CD4-positive, alpha-beta memory T cell (primary cell): ENCODE measurements at places on chromosomes 7 and 10.
A peak's percentile ranks its signal among the peaks of the same experiment; 100 is the strongest.

- DNase-seq = peak; percentile 41
Measured at GRCh38 chr7:100875356-100875751, 451 bp downstream of the SRRT start.

DNA sequence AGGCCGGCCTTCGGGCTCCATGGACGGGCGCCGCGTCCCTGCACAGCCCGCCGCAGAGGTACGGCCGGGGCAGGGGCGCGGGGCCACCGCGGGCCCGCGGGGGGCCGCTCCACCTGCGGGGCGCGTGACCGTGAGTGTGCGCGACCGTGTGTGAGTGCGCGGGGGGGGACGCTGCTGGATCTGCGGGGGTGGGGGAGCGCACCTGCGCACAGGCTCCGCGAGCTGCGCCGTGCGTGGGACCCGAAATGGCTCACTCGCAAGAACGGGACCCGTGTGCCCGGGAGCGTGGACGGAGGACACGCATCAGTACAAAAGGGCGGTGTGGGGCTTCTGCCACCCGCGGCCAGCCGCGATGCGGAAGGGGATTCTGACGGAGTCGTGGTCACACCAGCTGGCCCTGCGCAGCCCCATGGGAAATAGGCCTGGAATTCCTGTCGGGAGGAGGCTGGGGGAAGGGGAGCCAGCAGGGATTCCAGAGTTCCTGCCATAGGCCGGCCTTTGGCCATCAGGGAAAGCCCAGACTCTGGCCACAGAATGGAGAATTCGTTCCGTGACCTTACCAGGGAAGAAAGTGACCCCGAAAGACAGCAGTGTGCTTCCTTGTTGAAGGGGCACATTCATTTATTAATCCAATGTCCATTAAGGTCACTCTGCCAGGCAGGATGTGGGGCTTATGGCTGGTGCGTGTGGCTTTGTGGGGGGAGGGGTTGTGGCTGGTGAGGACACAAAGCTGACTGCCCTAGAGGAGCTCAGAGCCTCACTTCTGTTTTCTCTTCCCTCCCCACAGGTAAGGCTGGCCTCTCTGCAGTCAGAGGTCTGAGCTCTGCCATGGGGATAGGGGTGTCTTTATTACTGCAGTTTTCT lies 494 bp downstream of the REPIN1 start:
- DNase-seq = peak; percentile 71

- no peak for DNase-seq
Measured at GRCh38 chr10:95517536-95518454, 43.4 kb downstream of the SORBS1 start.

DNA sequence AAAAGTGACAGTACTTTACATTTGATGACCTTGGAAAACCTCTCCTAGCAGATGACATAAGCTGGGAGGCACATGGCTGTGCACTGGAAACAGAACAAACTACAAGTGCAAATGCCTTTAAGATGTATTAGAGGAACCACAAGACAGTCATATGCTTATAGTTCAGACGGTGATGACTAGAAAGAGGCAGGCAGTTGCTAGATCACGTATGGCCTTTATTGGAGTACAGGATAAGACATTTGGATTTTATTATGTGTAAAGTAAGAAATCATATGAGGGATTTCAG lies 290.0 kb downstream of the SORCS1 start:
- no peak for DNase-seq

- no peak for DNase-seq
Measured at GRCh38 chr7:139861803-139862202, 32.7 kb downstream of the TBXAS1 start.

DNA sequence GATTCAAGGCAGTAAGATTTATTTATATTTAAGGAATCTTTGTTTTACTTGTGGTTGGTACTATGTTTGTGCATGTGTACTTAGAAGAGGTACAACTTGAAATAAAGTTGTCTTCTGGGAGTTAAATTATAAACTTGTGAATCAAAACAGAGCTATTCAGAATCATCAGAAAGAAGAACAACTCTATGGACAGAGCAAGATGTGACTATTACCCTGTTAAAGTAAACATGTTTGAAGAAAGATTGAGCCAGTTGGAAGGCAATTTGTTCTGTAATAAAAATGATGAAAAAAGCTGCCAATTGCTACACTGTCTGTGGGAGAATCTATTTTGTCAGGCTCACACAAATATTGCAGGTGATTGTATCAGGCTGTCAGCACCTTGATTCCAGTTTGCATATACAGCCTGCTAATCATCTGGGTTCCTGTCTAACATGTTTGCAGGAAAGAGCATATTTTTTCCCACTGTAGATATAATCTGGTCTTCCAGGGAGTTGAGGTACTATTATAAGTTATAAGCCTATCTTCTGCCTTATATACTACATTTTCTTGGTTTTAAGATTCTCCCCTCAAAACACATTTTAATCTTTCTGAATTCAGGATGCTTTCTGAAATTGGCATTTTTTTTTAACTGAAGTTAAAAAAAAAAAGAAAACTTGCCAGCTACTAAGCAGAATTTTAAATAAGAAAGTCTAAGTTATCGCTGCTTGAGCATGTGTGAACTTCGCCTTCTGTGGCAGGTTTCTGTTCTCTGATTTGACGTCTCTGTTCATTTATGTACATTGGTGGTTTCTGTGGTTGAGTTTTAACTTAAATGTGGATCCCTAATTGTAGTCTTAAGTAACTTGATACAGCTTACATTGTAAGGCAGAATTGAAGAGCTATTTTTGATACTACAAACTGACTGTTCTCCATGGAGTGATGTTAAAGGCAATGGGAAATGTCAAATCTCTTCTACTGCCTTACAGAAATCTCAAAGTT lies 46.0 kb downstream of the ZNRF2 start:
- DNase-seq = peak; percentile 67

- no peak for DNase-seq
Measured at GRCh38 chr7:6071406-6071805, 40.2 kb downstream of the ANKRD61 start.

- DNase-seq = no peak
Measured at GRCh38 chr7:150826061-150826849, 25.7 kb downstream of the TMEM176A start.

DNA sequence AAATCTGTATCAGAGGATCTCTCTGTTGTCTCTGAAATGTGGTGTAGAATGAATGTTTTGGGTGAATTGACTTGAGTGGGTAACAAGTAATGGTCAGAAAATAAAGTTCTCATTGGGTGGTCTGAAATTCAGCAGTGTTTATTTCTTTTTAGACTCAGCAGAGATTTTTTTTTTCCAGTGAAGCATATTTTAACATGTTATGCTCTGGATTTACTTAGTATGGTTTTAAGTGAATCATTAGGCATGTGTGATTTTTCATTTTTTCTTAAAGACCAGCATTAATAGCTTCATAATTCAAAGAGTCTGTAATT lies 63.5 kb downstream of the REEP3 start:
- DNase-seq = no peak
